ENCODE measurements at places on chromosomes 7 and 10. TPM values are rescaled to one million over a fixed set of nuclear protein-coding genes. Genes with fewer than 3 reads are reported as not detected.

The CTAGE15 gene
- 0.09 TPM for total RNA-seq

The PNLIPRP1 gene
- total RNA-seq = not detected

The ELFN1 gene
- total RNA-seq = 3.0 TPM

The LEP gene
- total RNA-seq = not detected

The HOXA9 gene
- total RNA-seq = not detected

The NKX6-2 gene
- not detected for total RNA-seq

The CDCA7L gene
- total RNA-seq = 32.2 TPM

The TMEM229A gene
- total RNA-seq = not detected

All from bronchial smooth muscle cell (primary cell).